ENCODE measurements at places on chromosomes 5 and 9. TPM values are rescaled to one million over a fixed set of nuclear protein-coding genes. Genes with fewer than 3 reads are reported as not detected.

The FOXD4L6 gene
- total RNA-seq, result not detected

- H3K36me3 ChIP-seq, result no peaks in the 10 kb centered on the region
- no peaks in the 10 kb centered on the region for H3K4me1 ChIP-seq
- H3K27ac ChIP-seq, result no peak overlapping the region
- H3K27me3 ChIP-seq, result no peaks in the 10 kb centered on the region
- H3K4me3 ChIP-seq, result no peak overlapping the region
These were observed 54.0 kb downstream of the TMEM161B start for GRCh38 chr5:88214655-88215054.

DNA sequence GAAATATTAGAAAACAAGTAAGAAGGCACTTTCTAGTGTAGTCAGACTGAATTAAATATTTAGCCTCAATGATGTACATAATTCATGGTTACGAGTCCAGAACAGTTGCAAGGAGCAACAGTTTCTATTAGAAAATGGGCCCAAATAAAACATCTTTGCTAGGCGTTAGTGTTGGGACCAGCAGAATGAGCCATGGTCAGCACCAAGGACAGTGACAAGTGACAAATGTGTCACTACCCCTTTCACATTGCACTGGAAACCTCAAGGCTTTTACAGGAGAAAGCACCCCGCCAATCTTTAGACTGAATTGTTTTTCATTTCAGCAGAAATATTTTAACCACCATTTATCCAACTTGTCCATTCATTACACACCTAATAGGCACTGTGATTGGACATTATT is 301.3 kb upstream of the ADCY2 start:
- no peak overlapping the region for H3K4me3 ChIP-seq
- no peak for DNase-seq
- H3K27me3 ChIP-seq, result no peaks in the 10 kb centered on the region
- no peaks in the 10 kb centered on the region for H3K36me3 ChIP-seq
- H3K4me1 ChIP-seq, result no peaks in the 10 kb centered on the region

DNA sequence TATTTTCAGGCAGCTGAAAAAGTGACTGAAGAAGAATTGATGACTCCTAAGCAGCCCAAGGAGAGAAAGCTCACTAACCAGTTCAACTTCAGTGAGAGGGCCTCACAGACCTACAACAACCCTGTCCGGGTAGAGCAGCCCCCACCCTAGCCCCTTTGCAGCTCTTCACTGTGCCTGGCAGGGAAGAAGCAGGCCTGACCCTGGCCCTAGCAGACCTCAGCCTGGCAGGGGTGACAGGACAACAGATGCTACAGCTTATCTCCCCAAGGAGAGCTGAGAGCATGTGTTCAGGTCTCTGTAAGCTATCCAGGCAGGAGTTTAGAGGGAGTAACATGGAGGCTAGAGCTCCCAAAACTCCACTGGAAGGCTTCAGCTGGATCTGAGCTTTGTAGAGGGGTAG is 31.8 kb downstream of the DNAI1 start:
- DNase-seq, result no peak
- no peak overlapping the region for H3K4me3 ChIP-seq
- no peaks in the 10 kb centered on the region for H3K36me3 ChIP-seq
- H3K27me3 ChIP-seq, result no peaks in the 10 kb centered on the region
- H3K27ac ChIP-seq, result no peak overlapping the region

- no peak overlapping the region for H3K4me3 ChIP-seq
- H3K27ac ChIP-seq, result no peak overlapping the region
- no peaks in the 10 kb centered on the region for H3K27me3 ChIP-seq
- no peaks in the 10 kb centered on the region for H3K4me1 ChIP-seq
These were observed 262.8 kb upstream of the CDH6 start for GRCh38 chr5:30930736-30931135.

GRCh38 chr9:136336156-136336870 is 9.0 kb downstream of the GPSM1 start:
- no peaks in the 10 kb centered on the region for H3K4me1 ChIP-seq
- H3K27me3 ChIP-seq, result no peaks in the 10 kb centered on the region
- no peaks in the 10 kb centered on the region for H3K36me3 ChIP-seq
- H3K4me3 ChIP-seq, result no peak overlapping the region
- DNase-seq, result no peak
- no peak overlapping the region for H3K27ac ChIP-seq

The SHOC1 gene
- not detected for total RNA-seq

DNA sequence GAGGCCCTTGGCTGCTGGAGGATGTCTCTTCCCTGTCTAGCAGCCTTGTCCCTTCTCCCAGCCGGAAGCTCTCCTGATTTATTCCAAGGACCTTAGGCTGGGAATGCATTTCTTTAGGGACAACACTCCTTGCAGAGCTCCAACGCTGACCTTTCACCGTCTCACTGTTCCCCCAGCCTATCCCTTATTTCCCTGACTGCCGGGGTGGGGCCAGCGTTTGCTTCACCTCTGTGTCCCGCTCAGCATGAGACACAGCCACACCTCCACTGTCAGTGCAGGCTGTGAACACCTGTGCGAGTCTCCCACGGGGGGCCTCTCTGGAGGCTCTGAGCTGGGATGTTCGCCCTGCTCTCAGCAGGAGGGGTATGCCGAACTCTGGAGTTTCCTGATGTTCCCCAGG is 106.2 kb upstream of the FCN2 start:
- H3K27ac ChIP-seq, result no peak overlapping the region
- DNase-seq, result no peak
- H3K27me3 ChIP-seq, result no peaks in the 10 kb centered on the region
- peaks cover 10% of the 10 kb centered on the region for H3K4me1 ChIP-seq
- H3K4me3 ChIP-seq, result no peak overlapping the region
- no peaks in the 10 kb centered on the region for H3K36me3 ChIP-seq

- no peaks in the 10 kb centered on the region for H3K36me3 ChIP-seq
- no peak overlapping the region for H3K27ac ChIP-seq
- no peaks in the 10 kb centered on the region for H3K4me1 ChIP-seq
- no peak for DNase-seq
These were observed 6.8 kb upstream of the NTNG2 start for GRCh38 chr9:132154863-132155567.

Measured in thyroid gland (tissue), 4 donors.